ENCODE measurements at places on chromosomes 5 and 9.
A peak's percentile ranks its signal among the peaks of the same experiment; 100 is the strongest.

DNA sequence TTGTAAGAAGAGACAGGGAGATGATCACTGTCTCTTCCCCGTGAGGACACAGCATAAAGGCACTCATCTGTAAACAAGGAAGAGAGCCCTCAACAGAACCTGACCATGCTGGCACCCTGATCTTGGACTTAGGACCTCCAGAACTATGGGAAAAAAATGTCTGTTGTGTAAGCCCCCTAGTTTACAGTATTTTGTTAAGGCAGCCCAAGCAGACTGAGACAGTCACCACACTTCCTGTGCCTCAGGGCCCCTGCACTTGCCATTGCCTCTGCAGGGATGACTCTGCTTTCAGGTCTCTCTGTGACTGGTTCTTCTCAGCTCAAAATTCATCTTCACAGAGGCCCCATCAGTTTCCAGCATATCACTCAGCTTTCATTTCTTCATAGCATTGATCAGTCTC, 372.1 kb downstream of the TLE1 start:
- DNase-seq: no peak

DNA sequence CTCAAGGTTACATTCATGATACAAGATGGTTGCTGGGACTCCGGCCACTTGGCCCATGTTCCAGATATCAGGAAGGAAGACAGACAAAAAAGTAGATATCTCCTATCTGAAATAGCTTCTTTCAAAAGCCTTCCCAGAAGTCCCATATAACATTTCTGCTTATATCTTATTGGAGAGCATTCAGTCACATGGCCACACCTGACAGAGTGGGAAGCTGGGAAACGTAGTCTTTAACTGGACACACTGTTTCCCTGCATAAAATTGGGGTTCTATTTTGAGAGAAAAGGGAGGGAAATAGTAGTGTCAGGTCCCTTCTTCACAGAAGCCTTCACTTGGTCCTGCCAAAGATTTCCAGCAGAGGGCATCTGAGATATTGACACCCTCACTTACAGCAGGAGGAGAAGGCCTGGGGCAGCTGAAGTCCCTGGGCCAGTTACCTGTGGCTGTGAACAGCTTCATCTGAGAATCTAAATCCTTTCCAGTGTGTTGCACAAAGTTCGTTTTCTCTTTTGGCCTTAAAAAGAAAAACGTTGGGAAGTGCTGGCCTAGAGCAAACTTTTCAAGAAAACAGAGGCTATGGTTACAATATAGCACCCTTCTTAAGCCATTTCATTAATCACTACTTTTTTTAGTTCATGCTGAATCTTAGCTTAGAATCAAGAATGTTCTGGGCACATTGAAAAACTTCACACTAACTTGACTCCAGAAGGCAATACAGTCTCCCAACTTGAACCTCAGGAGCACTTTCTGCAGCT, 33.5 kb downstream of the SPEF2 start:
- DNase-seq: no peak

DNA sequence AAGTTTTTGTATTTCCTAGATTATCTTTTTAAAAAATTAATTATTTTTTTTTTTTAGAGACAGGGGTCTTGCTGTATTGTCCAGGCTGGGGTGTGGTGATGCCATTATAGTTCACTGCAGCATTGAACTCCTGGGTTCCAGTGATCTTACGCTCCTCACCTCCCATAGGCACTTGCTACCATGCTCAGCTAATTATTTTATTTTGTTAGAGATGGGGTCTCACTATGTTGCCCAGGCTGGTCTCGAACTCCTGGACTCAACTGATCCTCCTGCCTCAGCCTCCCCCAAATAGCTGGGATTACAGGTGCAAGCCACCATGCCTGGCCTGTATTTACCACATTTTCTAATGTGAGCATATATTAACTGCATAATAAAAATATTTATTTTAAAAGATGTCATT, 274.5 kb downstream of the RFX3 start:
- no peak for DNase-seq

DNA sequence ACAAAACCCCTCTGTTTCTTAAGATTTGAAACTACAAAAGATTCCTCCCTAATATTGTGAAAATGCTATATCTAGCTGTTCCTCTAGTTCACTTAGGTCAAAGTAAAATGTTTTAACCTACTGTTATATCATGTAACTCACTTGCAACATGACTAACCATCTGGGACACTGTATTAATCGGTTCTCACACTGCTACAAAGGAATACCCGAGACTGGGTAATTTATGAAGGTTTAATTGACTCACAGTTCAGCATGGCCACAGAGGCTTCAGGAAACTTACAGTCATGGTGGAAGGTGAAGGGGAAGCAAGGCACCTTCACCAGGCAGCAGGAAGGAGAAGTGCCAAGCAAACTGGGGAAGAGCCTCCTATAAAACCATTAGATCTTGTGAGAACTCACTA, 34.7 kb downstream of the DIMT1 start:
- DNase-seq: no peak

GRCh38 chr5:184471-184870, 6.8 kb upstream of the LRRC14B start:
- DNase-seq: no peak

DNA sequence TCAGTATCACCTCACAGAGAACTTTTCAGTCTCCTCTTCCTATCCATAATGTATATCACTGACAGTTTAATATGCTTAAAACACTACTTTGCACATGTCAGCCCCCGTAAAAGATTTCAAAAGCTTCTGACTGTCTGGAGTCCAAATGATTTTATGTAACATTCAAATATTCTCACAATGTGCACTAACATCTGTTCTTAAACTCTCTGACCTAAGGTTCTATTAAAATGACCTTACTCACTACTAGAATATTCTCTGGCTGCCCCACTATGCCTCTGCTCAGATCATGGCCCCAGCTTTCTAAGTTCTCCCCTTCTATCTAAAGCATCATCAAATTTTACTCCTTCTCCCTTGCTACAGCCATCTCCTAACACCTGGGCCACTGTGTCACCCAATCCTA, 52.5 kb downstream of the AP3B1 start:
- no peak for DNase-seq

DNA sequence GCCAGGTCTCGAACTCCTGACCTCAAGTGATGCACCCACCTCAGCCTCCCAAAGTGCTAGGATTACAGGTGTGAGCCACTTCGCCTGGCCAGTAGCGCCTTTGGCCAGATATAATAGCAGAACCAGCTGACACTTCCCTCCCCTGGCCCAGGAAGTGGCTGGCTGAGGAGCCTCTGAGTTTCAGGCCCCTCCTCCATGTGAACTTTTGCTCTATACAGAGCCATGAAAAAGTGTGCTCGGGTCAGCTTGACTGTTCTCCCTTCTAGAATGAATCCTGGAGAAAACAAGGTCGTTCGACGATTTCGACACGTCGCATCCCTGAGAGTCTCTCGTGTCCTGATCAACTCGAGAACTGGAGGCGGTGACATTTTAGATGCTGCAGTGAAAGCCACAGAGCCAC, 8.6 kb upstream of the ZDHHC12 start:
- no peak for DNase-seq

- DNase-seq: no peak
These were observed 41.5 kb upstream of the NOTCH1 start for GRCh38 chr9:136587145-136587943.

DNA sequence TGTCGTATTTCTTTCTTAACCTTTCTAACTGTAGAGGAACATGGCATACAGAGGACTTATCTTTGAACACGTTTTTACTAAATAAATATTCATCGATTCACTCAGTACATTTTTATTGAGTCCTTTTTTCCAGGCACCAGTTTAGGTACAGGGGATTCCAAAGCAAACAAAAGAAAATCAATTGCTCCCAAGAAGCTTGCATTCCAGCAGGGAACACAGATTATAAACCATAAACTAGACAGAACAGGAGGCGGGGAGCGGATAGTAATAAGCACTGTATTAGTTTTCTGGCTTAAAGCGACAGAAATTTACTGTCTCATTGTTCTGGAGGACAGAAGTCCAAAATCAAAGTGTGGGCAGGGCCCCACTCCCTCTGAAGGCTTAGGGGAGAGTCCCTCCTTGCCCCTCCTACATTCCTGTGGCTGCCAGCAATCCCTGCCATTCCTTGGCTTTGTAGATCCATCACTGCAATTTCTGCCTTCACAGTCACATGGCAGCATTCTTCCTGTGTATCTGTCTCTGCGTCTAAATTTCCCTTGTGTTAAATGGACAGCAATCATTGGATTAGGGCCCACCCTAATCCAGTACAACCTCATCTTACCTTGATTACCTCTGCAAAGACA, 115.5 kb downstream of the COL23A1 start:
- DNase-seq: no peak

GRCh38 chr9:124320062-124320973, 62.6 kb downstream of the NEK6 start:
- peak; percentile 55 for DNase-seq

DNA sequence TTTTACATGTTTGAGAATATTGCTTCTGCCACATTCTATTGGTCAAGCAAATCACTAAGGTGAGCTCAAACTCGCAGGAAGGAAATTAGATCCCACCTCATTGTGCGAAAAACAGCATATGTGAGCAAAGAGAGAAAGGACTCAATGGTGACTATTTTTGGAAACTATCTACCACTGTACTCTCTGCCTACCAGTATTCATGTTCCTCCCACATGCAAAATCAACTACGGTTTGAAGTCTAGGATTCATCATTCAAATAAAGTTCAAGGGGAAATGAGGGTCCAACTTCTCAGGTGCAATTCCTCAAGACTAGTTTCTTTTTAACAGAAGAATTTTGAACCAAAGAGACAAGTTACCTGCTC, 60.6 kb downstream of the FAM174A start:
- DNase-seq: no peak

GRCh38 chr9:104586496-104587180, 12.6 kb downstream of the OR13C5 start:
- no peak for DNase-seq

GRCh38 chr9:18692268-18692667, 218.3 kb downstream of the ADAMTSL1 start:
- DNase-seq: no peak

DNA sequence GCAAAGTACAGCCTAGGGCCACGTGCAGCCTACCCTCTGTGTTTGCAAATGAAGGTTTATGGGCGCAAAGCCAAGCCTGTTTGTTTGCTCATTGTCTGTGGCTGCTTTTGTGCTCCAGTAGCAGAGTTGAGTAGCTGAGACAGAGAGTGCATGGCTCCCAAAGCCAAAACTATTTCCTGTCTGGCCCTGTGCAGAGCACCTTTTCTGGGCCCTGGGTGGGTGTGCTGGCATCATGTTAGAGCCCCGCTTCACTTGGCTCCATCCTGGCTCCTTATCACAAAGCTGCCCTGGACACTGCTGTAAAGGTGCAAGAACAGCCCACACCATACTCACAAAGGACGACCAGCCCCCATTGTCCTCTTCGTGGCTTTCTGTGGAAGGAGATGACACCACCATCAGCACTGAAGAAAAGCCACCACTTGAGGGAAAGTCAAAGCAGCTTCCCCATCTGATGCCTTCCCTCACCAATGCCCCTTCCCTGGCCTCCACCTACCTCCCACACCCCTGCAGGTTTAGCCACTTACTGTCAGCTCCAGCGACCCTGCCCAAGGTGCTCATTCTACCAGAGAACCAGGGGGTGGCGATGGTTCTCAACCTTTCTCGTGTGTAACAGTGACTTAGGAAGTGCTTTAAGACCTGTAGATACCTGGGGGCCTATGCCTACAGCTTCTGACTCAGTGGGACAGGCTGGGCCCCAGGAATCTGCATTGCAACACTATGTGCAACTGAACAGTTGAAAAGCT, 23.4 kb downstream of the LCP2 start:
- DNase-seq: peak; percentile 1

GRCh38 chr9:85416715-85417114, 325.0 kb downstream of the AGTPBP1 start:
- DNase-seq: no peak

DNA sequence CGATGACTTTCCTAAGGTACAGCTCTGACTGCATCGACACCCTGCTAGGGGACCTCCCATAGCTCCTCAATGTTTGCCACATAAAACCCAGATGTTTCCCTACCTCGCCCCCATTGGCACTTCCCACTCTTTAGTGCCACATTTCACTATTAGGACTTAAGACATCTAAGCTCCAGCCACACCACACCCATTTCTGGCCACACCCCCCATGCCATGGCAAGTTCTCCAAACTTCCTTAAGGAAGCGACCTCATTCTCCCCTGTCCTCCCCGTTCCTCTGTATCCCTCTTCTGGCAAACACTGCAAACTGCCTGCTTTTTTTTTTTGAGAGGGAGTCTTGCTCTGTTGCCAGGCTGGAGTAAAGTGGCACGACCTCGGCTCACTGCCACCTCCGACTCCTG, 62.9 kb downstream of the USP20 start:
- no peak for DNase-seq

DNA sequence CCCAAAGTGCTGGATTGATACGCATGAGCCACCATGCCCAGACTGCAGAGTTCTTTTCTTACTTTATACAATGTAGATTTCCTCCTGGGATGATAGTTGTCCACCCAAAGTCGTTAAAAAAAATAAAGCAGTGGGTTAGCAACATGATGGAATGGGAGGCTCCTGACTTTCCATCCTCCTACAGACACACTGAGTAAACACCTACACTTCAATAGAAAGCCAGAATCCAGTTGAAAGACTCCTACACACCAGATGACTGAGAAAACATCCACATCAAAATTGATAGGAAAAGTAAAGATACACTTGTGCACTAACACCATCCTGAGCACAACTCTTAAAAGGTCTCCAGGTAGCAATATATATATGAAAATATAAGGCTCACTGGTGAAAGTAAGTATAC, 95.0 kb upstream of the TUT7 start:
- DNase-seq: no peak

GRCh38 chr5:5418764-5419163, 3.7 kb upstream of the ICE1 start:
- peak; percentile 38 for DNase-seq

DNA sequence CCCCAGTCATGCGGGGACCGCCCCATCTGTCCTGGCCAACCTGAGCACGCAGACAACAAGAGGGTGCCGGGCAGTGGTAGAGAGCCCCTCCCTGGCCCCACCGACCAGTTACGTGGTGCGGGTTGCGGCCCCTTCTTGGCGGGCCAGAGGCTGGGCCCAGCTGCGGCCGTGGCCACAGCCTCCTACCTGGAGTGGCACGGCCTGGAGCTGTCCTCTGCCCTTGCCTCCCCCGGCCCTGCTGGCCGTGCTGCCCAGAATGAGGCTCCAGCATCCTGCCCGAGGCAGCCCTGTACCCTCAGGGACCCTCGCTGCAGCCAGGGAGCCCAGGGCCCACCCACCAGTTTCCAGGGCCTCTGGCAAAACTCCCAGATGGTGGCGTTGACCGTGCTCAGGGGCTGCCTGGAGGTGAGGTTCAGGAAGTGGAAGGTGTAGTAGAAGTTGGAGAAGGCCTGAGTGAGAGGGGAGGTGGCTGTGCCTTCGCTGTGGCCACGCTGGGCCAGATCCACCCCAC, 5.7 kb downstream of the ENTPD8 start:
- no peak for DNase-seq

GRCh38 chr9:125764198-125764597, 17.0 kb downstream of the PBX3 start:
- no peak for DNase-seq

GRCh38 chr9:36415822-36416525, 15.9 kb upstream of the RNF38 start:
- DNase-seq: no peak

DNA sequence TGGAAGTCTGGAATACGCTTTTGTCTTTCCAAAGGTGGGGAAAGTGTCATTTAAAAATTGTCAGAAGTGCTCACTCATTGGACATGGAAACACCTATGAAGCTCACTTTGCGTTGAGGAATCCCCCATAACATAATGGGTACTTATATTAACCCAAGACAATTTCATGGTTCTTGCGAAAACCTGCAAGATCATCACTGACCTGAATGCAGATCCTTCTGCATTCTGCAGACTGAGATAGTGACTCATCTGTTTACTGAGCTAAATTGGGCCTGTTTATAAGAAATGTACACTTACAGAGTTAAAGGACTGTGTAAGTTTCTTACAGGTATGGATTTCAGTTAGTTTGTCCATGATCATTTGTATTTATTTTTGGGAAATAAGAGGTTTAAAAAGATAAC, 153.0 kb downstream of the HMHB1 start:
- DNase-seq: no peak
